SHP77 treated with DMSO at 0.1 percent for 48 hours (cell line): ENCODE measurements at places on chromosomes 11 and 22.

GRCh38 chr11:19426011-19426755 lies 185.4 kb upstream of the E2F8 start:
- no peak for DNase-seq

DNA sequence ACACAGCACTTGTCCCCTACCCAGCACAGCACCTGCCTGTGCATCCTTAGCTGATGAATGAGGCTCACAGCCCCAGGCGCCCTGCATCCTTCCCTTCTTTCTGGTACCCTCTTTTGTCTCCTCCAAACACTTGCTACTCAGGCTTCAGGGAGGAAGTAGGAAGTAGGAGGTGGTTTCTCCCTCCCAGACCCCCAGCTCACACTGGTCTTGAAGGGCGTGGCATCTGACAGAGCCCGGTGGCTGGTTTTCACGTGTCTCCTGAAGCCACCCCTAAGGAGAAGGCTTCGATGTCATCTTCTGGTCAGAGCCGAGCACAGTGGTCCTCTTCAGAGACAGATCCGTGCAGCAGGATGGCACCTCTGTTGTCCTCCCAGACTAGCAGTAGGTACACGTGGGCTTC lies 109.8 kb downstream of the PTPRJ start:
- no peak for DNase-seq

DNA sequence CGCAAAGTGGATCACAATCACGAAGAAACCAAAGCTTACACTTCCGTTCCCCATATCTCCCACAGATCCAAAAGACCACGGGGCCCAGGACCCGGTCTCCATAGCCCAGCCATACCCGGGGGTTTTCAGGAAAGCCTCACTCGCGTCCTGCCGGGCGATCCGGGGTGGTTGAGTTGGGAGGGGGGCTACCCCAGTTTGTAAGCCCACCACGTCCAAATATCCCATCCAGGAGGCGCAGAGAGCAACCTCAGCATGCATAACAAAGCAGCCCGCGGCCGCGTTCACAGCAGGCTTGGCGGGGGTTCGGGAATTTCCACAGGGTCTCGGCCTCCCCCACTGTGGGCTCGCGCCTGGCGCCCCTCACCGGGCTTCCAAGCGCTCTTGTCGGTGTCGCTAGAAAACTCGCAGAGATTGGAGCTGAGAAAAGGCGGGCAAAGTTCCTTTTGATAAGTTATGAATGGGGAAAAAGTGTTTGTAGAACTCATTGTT lies 9.5 kb downstream of the SDF2L1 start:
- DNase-seq = no peak

- DNase-seq = no peak
Observed at GRCh38 chr11:106585061-106585460, 433.2 kb downstream of the GUCY1A2 start.

- DNase-seq = no peak
Observed at GRCh38 chr11:112179601-112180000, 4.3 kb downstream of the BCO2 start.

GRCh38 chr22:45552017-45552411 lies 49.3 kb downstream of the FBLN1 start:
- DNase-seq = no peak

GRCh38 chr11:72413914-72414628 lies 20.3 kb downstream of the CLPB start:
- DNase-seq = peak; percentile 82

DNA sequence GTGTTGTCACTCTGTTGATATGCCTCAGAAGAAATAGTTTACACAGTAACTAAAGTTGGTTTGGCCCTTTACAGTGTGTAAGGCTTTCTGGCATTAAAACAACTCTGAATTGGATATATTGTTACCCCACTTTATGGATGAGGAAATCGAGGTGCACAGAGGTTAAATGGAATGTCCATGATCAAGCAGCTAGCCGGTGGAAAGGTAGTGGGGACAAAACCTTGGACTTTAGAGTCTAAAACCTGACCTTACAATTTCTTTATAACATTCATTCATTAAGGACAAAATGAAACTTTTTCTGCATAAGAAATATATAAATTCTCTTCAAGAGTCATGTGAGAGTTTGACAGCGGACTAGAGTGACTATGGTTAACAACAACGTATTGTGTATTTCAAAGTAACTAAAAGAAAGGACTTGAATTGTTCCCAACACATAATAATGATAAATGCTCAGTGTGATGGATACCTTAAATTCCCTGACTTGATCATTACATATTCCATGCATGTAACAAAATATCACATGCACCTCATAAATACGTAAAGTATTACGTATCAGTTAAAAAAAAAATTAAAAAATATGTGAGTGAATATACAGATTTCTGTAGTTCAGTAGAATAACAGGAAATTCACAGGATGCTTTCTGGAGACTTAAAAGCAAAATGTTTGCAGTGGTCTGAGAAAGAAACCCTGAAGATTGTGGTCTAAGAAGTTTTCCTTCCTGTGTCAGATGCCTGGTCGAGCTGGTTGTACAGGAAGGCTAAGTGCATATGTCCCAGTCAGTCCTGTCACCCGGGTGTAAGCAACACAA lies 51.0 kb downstream of the TEAD1 start:
- DNase-seq = no peak

GRCh38 chr11:74543991-74544390 lies 48.4 kb upstream of the POLD3 start:
- DNase-seq = no peak

DNA sequence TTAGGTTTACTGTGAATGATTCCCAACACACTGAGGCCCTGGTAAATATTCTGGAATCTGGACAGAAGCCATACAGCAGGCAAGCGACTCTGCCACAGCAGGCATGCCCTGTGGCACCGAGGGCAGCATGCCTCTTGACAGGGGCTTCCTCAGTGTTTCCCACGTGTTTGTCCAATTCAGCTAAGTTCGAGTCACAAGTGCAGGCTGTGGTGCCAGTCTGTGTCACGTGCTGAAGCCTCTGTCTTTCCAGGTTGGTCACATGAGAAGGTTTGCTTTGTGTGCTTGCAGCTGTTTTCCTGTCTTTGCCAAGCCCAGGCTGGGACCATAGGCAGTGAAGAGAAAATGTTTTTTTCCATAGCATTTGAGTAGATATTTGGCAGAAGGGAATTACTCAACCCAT lies 2.4 kb upstream of the PPFIBP2 start:
- DNase-seq = no peak

DNA sequence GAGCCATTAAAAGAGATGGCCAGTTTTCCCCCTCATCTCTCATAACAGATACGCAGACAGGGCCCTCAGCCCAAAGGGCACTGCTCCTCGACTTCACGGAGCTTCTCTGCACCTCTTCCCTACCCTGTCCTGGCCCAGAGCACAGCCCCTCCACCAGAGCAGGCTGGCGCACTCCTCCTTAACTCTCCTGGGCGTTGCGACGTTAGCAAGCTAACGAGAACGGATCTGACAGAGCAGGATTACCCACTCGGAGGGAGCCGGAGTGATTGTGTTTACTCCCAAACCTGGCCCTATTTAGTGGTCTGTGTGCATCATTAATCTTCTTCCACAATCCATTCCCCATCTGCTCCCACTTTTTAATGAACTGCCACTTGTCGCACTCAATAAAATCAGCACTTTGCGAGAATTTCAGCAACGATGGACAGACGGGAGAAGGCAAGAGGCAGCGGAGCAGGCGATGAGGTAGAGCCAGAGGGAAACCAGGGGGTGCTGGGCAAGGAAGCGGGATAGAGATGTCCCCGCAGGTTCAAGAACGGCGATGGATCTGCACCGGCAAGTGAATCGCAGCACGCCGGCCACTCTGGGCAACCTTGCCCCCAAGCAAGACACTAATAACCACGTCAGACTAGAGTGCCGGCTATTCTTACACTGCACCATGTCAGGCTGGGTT lies 159.4 kb downstream of the BUD13 start:
- no peak for DNase-seq

DNA sequence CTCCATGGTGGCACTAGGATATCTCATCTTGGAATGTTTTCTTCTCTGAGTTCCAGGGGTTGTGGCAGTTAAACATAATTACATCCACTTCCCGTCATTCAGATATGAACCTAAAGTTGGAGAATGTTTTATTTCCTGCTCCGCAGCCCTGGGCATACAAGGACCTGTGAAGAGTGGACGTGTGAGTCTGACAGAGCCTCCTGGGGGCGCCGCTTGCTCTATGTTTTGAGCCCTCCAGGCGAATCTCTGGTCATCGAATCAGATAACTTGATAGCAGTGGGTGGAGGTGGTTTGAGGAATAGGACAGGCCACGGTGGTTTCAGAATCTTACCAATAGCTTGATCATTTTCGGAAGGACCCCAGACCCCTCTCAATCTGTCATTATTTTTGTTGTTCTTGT lies 174.2 kb downstream of the NTM start:
- DNase-seq = no peak

GRCh38 chr11:5546457-5546856 lies 1.9 kb downstream of the OR52H1 start:
- DNase-seq = no peak

- no peak for DNase-seq
Observed at GRCh38 chr22:30823015-30823370, 128.3 kb downstream of the OSBP2 start.

DNA sequence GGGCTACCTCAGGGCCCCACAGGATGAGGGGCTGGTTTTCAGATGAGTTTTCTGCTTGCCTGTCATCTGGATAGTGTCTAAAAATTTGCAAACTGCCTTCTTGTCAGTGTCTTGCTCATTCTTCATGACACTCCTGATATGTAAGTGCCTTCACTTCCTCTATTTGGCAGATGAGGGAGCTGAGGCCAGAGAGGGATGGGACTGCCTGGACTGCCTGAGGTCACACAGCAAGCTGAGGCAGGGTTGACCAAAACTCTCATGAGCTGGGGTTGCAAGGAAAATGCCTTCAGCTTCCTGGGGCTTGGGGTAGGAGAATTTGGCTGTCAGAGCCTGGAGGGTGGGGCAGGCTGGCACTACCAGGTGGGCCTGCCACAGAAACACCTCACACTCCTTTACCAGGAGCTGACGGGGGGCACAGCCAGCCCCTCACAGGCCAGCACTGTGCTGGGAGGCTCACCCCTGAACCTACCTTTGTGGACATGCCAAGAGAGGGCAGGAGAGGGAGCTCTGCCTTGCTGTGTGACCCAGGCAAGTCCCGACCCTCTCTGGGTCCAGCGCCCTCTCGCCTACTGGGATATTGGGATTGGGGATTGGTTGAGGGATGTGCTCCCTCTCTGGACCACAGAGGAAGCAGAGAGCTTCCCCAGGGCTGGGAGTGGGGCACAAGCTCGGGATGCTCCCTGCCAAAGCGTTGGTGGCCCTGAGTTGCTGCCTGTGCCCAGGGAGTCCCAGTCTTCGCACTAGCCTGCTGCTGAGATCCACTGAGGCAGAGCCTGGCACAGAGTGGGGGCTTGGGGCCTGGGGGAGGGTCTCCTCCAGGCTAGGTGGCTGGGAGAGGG lies 1.9 kb upstream of the P2RY6 start:
- DNase-seq = no peak
